ENCODE measurements at places on chromosomes 1 and 21.

DNA sequence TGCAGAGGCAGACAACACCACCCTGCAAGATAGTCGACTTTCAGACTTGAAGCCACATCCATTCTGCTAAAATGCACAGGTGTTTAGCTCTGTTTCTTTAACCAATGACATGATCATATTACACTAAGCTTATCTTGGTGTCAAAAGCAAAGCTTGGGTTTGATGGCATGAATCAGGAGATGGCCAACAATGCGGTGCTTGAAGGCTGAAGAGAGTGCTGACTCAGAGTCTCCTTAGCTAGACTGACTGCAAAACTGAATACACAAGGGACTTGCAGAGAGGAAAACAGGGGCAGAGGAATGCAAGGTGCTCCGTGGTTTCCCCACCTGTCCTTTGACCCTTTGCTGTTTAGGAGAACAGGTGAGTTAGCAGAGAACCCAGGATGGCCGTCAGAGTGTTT, 262.6 kb downstream of the SIPA1L2 start:
- peak; percentile 23 for DNase-seq

- DNase-seq: no peak
Observed at GRCh38 chr21:46674430-46675007, 39.0 kb downstream of the PRMT2 start.

- no peak for DNase-seq
Observed at GRCh38 chr1:201538612-201539551, at the start of gene NAV1. NAV1 (plus strand) TSS chr1:201539127; CDS start chr1:201622885, 83,758 bp downstream.

GRCh38 chr1:8510041-8510823, 192.3 kb downstream of the SLC45A1 start:
- peak; percentile 47 for DNase-seq

GRCh38 chr1:86085741-86086409, 70.7 kb downstream of the COL24A1 start:
- DNase-seq: no peak

GRCh38 chr1:45473302-45473701, 17.7 kb downstream of the TESK2 start:
- DNase-seq: no peak

- DNase-seq: peak; percentile 92
Observed at GRCh38 chr1:8020032-8020431, 6.1 kb downstream of the ERRFI1 start.

DNA sequence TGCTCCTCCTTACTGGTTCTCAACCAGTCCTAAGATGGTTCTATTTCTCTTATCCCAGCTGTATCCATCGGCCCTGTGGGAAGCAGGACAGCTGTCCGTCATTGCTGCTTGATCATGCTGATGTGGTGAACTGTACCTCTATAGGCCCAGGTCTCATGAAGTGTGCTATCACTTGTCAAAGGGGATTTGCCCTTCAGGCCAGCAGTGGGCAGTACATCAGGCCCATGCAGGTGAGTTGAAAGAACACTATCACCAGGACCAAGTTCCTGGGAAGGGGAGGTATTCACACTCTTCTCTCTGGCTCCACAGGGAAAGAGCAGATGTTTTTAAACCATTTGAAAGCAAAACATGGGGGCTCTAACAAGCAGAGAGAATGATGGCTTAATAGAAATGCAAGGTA, 302.6 kb downstream of the PAPPA2 start:
- no peak for DNase-seq

- DNase-seq: no peak
Observed at GRCh38 chr1:165449131-165449530, 4.2 kb upstream of the RXRG start.

GRCh38 chr1:224524679-224525078, 90.1 kb upstream of the WDR26 start:
- peak; percentile 57 for DNase-seq

GRCh38 chr1:167119696-167120095, 25.8 kb downstream of the STYXL2 start:
- no peak for DNase-seq

DNA sequence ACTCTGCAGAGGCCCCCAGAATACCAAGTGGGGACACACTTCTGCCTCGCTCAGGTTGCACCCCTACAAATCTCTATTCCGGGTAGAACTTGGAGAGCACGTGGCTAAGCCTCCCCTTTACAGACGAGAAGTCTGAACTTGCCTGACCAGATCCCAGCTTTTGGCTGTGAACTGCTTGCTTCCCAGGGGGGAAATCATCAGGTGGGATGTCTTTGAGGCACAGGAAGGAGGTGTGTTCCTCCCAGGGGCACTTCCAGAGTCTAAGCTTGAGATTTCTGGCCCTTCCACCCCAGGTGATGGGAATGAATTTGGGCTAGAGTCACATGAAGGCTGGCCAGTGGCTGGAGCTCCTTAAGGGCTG, 1.3 kb upstream of the S100A3 start:
- peak; percentile 34 for DNase-seq

DNA sequence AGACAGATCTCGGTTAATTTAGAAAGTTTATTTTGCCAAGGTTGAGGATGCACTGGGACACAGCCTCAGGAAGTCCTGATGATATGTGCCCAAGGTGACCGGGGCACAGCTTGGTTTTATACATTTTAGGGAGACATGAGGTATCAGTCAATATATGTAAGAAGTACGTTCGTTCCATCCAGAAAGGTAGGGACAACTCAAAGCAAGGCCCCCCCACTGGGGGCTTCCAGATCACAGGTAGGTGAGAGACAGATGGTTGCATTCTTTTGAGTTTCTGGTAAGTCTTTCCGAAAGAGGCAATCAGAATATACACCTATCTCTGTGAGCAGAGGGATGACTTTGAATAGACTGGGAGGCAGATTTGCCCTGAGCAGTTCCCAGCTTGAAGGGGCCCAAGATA, 60.4 kb upstream of the VTCN1 start:
- no peak for DNase-seq

- no peak for DNase-seq
Observed at GRCh38 chr1:65355031-65355712, 45.8 kb downstream of the DNAJC6 start.

DNA sequence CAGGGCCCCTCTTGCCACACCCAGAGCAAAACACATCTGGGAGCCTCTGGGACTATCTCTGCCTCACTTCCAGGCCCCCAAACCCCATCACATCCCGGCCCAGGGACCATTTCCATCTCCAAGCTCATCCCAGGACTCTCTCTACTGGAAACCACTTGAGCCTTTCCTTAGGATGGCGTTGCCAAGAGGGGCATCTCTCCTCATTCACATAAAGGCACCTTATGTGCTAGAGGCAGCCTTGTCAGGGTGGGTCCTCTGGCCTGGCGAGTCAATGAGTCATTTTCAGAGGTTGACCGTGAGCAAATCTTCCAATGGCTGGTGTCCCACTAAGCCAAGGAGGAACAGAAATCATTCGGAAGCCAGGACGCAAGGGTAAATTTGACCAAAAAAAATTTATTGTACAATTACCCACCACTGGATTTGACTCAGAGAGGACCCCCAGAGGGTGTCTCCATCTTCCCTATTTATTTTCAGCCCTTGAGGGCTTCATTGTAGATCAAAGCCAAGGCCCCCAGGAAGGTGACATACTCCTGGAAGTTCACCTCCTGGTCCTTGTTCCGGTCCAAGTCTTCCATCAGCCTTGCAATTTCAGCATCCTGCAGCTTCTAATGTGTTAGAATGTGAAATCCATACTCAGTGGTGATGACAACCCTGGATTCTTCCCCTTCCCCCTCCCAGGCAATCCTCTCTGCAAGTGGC, 1.4 kb downstream of the S100A6 start:
- peak; percentile 37 for DNase-seq

GRCh38 chr1:155004352-155005075, 1.9 kb downstream of the ZBTB7B start:
- no peak for DNase-seq

GRCh38 chr1:99525331-99525730, 120.6 kb upstream of the PALMD start:
- DNase-seq: no peak

GRCh38 chr1:179230721-179231120, 1.2 kb upstream of the ABL2 start:
- no peak for DNase-seq

- no peak for DNase-seq
Observed at GRCh38 chr1:32998064-32998463, 33.5 kb upstream of the RNF19B start.

DNA sequence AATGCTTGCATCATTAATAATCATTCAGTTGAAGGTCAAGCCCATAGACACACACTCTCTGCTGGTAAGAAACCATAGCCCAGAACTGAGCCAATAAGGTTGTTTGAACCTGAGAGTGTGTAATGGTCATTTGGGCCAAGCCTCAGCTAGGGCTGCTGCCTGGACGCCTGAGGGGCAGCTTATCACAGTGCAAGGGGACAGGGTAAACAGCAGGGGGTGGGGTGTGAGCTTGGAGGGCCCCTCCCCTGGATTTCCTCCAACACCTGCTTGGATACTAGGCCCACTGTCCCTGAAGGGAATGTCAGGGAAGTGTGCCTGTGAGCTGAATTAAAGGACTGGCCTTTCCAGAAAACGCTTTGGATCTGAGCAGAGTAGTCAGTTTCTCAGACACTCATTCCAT, 24.6 kb upstream of the CNTN2 start:
- DNase-seq: no peak

DNA sequence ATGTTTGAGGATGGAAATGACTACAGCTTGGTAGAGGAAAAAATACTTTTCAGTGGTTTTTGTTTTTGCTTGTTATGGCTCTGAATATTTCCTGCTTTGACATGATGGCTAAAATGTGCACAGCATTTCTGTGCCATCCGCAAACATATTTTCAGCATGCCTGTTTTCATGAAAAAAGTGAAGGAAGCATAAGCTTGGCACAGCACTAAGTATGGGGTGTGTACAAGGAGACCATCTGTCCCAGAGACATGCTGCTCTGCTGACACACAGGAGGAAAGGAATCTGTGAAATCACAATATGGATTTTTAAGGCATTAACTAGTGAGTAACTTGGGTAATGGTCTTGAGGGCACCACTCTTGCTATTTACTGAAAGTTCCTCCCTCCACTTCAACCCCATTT, 595.5 kb downstream of the RWDD3 start:
- no peak for DNase-seq

GRCh38 chr1:96466842-96467241, 254.7 kb upstream of the PTBP2 start:
- DNase-seq: no peak

GRCh38 chr1:156852418-156852874, 6.5 kb downstream of the INSRR start:
- no peak for DNase-seq

- DNase-seq: no peak
Observed at GRCh38 chr1:53340660-53341520, 13.0 kb upstream of the LRP8 start.

DNA sequence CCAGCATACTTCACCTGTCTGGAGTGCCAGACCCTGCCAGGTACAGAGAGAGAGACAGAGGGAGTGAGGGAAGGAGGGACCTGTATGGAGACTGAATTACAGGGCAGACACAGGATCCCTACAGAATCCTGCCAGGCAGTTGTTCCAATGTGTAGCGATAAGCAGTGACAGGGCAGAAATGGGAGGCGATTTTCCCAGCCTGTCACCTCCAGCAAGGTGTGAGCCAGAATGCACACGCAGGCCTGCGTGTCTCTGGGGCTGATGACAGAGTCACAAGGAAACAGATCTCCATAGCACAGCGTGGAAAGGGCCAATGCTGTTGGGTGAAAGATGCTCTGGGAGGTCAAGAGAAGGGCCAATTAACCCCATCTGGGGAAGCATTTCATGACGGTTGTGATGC, 111.3 kb downstream of the HIVEP3 start:
- DNase-seq: no peak

GRCh38 chr1:181397845-181398244, 85.5 kb upstream of the CACNA1E start:
- DNase-seq: no peak

- no peak for DNase-seq
Observed at GRCh38 chr1:38611664-38612211, 247.8 kb downstream of the RRAGC start.

DNA sequence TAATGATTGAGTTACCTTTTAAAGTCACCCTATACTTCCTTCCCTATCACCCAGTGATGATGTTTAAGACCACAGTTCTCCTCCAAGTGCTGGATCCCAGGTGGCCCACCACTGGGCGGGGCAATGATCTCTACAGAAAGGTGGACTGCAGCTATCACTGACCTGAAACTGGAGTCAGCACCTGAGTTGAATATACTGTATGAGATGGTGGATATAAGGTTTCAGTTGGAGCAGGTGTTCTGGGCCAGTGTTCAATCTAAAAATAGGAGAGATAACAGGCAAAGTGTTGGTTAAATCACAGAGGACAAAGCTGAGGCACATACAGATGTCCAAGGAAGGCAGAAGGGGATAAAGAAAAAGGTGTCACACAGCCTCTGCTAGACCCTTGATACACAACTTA, 96.6 kb downstream of the SIPA1L2 start:
- DNase-seq: no peak

GRCh38 chr1:177615251-177615650, 354.6 kb downstream of the SEC16B start:
- peak; percentile 80 for DNase-seq

DNA sequence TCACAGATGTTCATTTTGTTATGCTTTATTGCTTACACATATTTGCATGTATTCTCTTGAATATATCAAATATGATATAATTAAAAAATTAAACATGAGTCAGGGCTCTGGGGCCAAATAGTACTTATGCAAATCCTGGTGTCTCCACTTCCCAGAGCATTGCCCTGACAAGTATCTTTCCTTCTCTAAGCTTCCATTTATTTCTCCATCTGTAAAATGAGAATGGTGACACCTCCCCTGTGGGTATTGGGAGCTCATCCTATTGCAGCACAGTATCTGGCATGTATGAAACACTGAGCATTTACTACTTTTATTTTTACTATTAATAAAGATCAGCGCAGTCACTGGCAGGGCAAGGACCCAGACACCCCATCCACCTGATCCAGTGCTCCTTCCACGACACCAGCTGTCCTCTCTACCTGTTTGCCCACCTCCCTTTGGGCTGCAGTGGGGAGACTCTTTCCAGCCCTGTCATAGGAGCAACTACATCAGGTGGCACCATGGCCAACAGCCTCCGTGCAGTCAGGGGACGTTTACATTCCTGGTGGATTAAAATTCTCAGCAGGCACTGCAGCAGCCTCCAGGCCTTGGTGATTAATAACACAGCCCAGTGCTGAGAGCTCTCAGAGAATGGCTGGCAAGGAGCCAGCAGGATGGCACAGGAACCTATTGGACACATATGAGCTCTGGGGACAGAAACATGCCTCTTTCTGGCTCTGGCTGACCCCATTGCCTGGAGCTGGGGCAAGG, 113.0 kb downstream of the DMRTB1 start:
- DNase-seq: peak; percentile 95

- no peak for DNase-seq
Observed at GRCh38 chr1:183773482-183774274, 31.2 kb upstream of the RGL1 start.
